Mammary epithelial cell (primary cell): ENCODE measurements at places on chromosomes 3 and 15. TPM values are rescaled to one million over a fixed set of nuclear protein-coding genes. Genes with fewer than 3 reads are reported as not detected.

Gene ROPN1
- total RNA-seq = 0.92 TPM in 1 of 2 replicates, not detected in the other

Gene P2RY12
- total RNA-seq = not detected

Gene FETUB
- total RNA-seq = not detected

Gene NPAP1
- not detected in 2 replicates for total RNA-seq

- DNase-seq = peak; percentile 55
Measured at GRCh38 chr3:187165144-187165543, 25.8 kb upstream of the RPL39L start.
